ENCODE measurements at places on chromosomes 13 and 19.

GRCh38 chr19:17681505-17682125 is 6.5 kb downstream of the UNC13A start:
- no peak for DNase-seq

DNA sequence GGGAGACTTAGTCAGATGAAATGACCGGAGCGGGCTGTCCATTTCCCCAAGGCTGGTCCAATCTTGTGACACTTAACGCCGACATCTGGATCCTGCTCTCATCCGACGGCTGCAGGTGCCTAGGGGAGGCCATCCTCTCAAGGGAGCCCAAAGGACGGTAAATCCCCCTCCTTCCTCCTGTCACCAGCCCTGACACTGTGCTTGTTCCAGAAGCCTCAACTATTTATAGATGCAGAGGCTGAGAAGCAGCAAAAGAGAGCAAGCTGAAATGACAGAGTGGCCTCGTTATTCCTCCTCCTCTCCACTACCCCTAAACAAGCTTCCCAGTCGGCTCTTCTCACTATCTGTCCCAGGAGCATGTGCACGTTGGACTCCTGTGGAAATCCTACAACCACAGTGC is 533.7 kb downstream of the LIG4 start:
- DNase-seq: no peak

GRCh38 chr19:29724102-29724641 is 9.1 kb upstream of the C19orf12 start:
- DNase-seq: no peak

GRCh38 chr19:36482876-36483275 is 6.5 kb downstream of the ZNF566 start:
- DNase-seq: no peak

GRCh38 chr13:98909016-98909415 is 68.8 kb downstream of the DOCK9 start:
- no peak for DNase-seq

DNA sequence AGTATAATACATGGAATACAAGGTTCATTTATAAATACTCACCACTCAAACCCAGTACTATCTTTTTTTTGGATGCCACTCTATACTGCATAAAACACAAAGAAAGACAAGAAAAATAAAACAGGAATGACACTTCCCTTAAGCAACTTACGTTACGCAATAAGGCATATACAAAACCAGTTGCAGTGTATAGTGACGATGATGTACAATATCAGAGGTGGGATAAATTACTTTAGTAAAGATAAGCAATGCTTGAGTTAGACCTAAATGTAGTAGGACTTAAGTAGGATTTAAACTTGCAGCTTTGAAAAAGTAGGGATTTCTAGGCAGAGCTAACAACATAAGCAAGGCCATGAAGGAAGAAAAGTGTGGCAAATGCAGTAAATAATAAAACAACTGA is 374.9 kb downstream of the SPRY2 start:
- no peak for DNase-seq

- DNase-seq: no peak
These were observed 14.0 kb downstream of the SCGB2B2 start for GRCh38 chr19:34662919-34663318.

GRCh38 chr19:31470952-31471351 is 121.7 kb upstream of the TSHZ3 start:
- DNase-seq: no peak

GRCh38 chr13:43698009-43698408 is 88.8 kb downstream of the ENOX1 start:
- DNase-seq: no peak

GRCh38 chr13:44159633-44160279 is 213.9 kb upstream of the SERP2 start:
- DNase-seq: no peak

GRCh38 chr19:47723581-47723940 is 10.3 kb downstream of the EHD2 start:
- no peak for DNase-seq

DNA sequence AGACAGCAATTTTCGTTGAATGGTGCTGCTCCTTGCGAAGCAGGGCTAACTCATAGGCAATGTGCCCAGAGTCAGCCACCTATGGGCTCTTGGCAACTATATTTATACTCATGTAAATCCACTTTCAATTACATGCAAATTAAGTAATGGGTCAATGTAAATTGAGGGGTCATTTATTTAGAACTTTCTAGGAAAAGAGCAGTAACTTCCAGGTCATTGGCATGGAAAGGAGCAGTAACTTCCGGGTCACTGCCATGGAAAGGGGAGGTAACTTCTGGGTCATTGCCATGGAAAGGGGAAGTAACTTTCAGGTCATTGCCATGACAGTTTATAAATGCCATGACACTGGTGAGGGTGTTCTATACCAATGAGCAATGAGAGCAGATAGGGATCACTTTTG is 11.6 kb downstream of the KLK4 start:
- no peak for DNase-seq

GRCh38 chr19:55777528-55777927 is 8.6 kb downstream of the RFPL4AL1 start:
- DNase-seq: no peak

DNA sequence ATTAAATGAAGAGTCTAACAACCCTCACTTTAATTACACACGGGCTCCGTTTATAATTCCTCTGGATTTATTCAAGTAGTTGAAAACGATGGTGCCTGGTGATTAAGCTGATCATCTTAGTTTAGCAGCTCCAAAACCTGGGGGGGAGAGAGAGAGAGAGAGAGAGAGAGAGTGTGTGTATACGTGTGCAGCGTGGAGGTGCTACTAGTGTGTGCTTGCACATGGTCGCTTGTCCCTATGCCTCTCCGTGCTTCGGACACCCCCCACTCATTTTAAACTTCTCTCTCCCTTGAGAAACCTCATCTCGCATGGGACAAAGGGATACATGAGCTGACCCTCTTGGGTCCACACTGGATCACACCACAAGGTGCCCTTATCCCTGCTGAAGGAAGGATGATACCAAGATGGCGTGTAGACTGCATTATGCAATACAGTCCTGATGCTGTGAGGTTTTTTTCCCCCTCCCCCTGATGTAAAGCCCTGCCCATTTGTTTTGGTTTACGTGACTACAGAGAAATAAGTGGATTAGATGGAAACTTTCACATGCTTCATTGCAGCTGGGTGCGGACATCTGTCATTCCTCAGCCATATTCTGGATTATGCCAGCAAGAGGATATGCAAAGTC is 320.8 kb downstream of the ZNF536 start:
- no peak for DNase-seq

GRCh38 chr19:56367829-56368711 is 25.3 kb downstream of the ZNF582 start:
- peak; percentile 61 for DNase-seq

- DNase-seq: no peak
These were observed 30.4 kb downstream of the ELAVL1 start for GRCh38 chr19:7975037-7975436.
